Stimulated activated CD8-positive, alpha-beta memory T cell treated with anti-CD3 and anti-CD28 coated beads, Interleukin-7, amount 100 ng/mL, for 1 hour (primary cell): ENCODE measurements at places on chromosomes 11 and 22.

- no peak for DNase-seq
These were observed 93.0 kb downstream of the ME3 start for GRCh38 chr11:86579406-86579731.

DNA sequence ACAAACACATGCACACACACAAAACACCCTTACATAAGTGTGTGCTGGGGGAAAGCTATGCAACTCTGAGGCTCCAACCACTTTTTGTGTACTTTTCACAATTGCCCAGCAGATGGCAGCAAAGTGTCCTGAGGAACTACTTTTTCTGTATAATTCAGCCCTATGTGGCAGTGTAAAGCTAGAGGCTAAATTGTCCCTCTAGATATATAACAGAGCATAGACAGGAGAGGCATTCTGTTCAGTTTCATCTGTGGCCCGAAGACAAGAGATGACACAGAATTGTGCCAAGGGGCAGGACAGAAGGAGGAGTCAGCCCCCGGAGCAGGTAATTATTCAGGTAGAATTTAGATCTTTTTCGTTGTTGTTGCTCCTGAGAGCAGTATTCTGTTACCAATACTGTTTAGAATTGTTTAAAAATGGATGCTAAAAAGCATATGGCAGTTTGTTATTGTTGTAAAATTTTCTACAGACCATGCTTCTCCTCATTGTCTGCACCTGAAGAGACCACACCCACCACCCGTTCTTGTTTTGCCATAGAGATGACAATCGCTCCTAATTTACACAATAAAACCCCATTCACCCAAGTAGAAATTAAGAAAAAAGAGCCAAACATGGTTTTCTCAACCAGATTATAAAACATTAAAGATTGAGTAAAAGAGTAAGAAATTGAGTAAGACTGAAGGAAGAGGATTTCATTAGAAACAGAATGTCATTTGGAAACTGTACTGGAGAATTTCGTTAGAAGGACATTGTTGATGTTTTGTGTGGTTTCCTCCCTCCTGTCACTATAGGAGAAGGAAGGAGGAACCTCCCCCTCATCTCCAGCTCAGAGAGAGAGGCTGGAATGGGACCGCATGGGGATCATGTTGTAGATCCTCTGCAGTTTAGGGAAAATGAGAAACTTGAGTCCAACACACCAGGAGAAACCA, 14.5 kb upstream of the MS4A7 start:
- DNase-seq, result peak; percentile 14

DNA sequence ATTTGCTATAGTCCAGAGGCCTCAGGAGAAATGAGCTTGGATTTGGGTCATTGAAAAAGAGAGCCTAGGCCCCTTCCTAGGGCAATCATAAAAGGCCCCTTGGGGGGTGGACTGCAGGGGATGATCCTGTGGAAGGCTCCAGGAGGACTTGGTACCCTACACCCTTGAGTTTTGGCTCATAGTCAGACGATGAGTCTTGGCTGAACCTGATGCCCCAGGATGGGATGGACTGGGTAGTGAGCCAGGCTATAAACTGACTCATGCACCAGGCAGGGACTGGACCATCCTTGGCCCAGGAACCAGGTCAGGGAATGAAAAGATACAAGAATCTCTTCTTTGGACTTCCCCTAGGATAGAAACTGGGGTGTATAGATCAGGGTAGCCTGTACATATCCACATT, 54.2 kb downstream of the NAV2 start:
- DNase-seq, result no peak

DNA sequence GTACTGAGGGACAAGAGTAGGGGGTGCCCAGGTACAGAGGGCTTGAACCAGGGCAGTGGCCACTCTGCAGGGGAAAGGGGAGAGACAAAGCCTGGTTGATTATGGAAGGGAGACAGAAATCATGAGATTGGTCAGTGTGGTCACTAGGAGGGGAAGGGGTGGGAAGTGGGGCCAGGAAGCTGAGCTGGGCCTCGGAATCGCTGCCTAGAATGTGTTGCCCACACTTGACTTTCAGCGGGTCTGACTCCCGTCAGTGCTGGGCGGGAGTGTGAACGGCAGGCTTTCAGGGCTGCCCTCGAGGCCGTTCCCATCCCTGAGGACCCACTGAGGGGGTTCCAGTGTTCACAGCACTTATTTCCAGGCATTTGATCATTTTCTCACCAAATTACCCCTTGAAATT, 5.9 kb downstream of the DAGLA start:
- DNase-seq, result no peak

GRCh38 chr11:64498136-64498535, 92.9 kb upstream of the SLC22A12 start:
- no peak for DNase-seq

DNA sequence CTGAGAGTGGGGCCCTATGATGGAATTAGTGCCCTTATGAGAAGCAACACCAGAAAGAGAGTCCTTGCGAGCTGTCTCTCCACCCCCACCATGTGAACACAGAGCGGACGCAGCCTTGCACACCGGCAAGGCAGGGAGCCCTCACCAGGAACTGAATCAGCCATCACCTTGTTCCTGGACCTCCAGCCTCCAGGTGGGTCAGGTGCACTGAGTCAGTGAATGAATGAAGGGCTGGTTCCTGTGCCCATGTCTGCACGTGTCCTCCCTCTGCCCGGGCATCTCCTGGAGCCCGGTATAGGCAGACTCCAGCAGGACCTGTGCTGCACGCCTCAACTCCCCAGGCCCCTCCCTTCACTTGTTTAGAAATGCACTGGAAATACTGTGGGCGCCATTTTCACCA, 54.9 kb downstream of the LINC01488 start:
- no peak for DNase-seq

DNA sequence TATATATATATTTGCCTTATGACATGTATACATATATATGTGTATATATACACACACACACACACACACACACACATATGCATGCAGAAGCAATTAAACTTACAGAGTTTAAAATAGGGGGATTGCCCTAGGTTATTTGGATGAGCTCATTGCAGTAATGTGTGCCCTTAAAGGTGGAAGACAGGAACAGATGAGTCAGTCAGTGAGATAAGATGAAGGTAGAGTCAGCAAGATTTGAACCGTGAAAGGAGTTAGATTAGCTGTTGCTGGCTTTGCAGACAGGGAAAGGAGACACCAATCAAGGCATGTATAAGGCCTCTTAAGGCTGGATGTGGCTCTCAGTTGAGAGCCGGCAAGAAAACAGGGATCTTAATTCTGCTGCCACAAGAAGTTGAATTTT, 902.4 kb upstream of the RAG2 start:
- DNase-seq, result no peak

DNA sequence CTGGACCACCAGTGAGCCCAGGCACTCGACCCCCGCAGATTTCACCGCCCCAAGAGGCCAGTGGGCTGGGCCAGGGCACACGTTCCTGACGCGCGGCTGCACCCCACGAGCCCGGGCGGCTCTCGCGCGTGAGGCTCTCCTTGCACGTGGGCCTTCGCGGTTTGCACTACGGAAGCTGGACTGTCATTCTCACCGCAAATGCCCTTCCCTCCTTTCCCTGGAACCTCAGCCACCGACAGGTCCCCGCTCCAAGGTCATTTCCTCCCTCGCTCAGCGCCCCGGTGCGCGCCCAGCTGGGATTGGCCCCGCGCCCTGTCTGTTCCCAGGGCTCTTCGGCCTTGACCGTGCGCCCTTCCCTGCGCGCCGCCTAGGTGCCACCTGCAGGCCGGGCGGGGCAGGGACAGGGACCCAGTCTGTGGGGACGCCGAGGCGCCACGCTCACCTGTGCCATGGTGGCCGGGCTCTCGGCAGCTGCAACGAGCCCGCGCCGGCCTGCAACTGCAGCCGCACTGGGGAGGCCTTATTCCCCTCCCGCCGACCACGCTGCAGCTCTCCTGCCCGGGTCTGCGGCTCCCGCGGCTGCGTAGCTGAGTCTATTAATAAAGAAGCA, 2.1 kb upstream of the CPT1A start:
- DNase-seq, result peak; percentile 51

GRCh38 chr11:94077552-94078293, 50.9 kb upstream of the PANX1 start:
- DNase-seq, result no peak

GRCh38 chr22:29879753-29880152, 3.2 kb upstream of the MTMR3 start:
- DNase-seq, result no peak

- no peak for DNase-seq
These were observed 693.7 kb upstream of the CCDC179 start for GRCh38 chr11:23554002-23554401.

DNA sequence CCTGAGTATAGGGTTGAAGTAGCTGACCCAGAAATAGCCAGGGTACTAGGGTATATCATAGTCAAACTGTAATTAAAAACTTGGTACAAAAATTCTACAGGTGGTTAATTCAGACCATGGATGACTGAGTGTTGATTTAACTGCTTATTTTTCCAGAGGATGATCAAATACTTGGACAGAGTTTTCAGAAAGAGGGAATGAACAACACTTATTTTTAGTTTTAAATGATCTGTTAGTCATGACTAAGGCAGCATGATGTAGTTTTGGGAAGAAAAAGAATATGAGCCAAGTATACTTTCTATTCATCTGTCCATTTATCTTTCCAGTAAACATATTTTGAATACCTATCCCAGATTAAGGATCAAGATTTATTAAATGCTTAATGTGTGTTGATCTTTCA, 19.8 kb upstream of the CCDC89 start:
- DNase-seq, result no peak

GRCh38 chr11:19947537-19948114, 212.6 kb downstream of the DBX1 start:
- no peak for DNase-seq

DNA sequence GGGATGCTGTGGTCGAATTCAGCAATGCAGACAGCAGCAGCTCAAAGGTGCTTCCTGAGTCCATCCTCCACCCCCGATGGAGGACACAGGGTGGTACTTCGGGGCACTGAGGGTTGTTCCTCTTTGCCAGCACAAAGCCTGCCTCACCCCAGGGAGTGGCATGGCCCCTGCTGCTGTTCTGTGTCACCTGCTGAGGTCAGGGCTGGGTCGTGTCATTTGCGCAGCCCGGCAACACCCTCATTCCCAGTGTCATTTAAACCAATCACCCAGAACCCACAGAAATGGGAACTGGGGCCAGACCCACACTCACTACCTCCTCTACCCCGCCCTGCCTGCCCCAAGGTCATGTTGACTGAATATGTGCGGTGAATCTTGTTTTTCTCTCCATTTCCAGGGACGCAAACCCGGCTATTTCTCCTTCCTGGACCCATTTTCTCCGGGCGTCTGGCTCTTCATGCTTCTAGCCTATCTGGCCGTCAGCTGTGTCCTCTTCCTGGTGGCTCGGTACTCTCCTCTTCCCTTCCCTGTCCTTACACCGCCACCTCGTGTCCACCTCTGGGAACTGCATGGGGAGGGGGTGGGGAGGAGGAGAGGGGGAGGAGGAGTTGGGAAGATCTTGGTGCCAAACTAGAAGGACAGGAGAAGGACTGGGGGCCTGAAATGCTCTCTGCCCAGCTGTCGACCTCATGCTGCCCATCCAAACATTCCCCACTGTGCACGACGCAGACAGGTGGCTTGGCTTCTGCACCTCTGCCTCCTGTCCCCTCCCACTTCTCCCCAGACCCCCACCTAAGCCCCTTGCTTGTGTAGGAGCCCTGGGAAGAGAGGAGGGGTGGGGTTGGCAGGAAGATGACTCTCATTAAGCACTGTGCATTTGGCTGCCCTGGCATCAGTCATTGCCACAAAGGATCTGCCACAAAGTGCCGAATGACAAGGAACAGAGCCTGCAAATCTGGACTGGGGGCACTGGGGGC, 71.2 kb upstream of the TBCEL start:
- peak; percentile 32 for DNase-seq

GRCh38 chr22:48404801-48405447, 1422.7 kb downstream of the BRD1 start:
- no peak for DNase-seq

GRCh38 chr11:3808861-3809623, 682 bp downstream of the PGAP2 start:
- no peak for DNase-seq

GRCh38 chr11:95849087-95849825, 59.0 kb downstream of the CEP57 start:
- no peak for DNase-seq

DNA sequence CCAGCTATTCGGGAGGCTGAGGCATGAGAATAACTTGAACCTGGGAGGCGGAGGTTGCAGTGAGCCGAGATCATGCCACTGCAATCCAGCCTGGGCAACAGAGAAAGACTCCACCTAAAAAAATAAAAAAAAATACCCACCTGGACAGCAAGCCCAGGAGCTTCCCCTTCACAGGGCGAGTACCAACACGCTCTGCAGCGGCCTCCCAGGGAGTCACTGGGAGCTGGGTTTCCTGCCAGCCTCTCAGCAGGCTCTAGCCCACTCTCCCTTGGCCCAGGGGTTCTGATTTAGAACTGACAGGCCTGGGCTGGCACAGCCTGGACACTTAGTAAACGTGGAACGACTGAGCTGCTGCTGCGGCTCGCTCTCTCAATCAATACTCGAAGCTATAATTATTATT, 2.0 kb upstream of the CABP7 start:
- no peak for DNase-seq

DNA sequence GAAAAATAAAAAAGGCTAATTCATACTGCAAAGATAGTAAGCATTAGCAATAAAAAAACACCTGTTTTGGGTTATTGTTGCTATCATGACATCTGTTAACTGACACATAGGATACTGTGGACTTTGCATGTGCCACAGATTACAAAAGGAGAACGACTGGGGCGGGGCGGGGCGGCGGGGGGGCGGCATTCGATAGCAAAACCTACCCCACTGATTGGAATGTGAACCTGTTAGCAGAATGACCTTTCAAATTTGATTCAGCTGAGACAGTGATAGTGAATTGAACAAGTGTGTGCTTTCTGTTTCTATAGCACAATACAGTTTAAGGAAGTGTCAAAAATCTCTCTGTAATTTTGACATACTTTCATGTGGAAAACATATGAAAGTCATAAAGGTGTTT, 14.9 kb downstream of the MMP20 start:
- DNase-seq, result no peak

DNA sequence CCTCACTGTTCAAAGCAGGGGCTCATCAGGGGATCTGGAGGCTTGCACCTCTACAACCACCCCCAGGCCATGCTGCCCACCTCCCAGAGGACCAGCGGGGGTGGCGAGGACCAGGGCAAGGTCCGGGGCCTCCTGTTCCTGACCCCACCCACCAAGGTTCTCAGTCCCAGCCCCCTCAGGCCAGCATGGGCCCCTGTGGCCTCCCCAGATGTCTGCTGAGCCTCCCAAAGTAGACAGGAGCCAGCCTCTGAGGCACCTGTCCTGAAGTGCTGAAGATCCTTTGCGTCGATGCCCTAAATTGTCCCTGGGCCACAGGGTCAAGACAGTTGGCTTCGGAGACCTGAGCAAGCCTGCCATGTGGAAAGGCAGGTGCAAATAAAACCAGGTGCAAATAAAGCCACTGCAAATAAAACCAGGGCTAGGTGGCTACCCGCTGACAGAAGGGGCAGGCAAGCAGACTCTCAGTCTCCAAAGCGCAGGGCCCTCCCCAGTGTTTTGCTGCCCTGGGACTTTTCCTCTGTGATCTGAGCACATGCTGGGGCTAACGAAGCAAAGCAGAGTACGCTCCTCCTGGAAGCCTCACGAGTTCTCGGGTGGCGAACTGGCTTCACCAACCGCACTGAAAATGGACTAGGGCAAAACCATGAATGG, 22.4 kb upstream of the ARFGAP3 start:
- no peak for DNase-seq
